ENCODE measurements at places on chromosomes 4 and X.

- DNase-seq = no peak
These were observed 159.6 kb upstream of the PJA1 start for GRCh38 chrX:69324851-69325250.

- DNase-seq = no peak
These were observed 20.1 kb upstream of the CXCR3 start for GRCh38 chrX:71638409-71638808.

DNA sequence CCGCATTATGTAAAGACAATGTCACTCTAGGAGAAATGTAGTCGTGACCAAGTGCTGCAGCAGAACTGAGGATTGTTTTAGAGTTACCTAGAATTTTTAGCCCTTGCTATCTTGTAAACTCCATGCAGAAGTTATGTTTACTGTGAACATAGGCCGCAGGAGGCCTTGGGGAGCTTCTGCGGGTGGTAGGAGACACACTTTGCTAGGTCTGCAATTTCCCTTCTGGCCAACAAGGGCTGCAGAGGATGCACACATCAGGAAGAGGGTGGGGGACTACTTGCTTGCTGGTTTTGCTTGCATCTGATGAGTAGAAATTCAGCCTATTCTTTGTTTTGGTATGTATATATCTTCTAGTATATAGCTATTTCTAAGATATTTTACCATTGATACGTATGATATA lies 23.1 kb downstream of the BANK1 start:
- no peak for DNase-seq

DNA sequence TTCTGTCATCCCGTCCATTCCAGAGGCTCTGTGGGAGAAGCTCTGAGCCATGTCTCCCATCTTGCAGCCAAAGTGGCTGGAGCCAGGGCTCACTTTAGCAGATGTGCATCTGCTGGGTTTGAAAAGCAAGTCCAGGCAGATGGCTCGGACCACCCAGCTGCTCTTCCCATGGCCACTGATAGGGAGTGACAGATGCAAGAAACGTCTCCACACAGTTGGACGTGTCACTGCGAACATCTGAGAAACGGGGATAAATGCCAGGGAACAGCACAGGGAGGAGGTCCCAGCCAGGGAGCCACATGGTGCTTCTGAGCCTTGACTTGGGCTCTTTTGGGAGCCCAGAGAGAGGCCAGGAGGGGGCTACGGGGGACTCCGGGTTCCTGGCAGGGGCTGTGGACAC lies 242.3 kb downstream of the AFAP1 start:
- no peak for DNase-seq

DNA sequence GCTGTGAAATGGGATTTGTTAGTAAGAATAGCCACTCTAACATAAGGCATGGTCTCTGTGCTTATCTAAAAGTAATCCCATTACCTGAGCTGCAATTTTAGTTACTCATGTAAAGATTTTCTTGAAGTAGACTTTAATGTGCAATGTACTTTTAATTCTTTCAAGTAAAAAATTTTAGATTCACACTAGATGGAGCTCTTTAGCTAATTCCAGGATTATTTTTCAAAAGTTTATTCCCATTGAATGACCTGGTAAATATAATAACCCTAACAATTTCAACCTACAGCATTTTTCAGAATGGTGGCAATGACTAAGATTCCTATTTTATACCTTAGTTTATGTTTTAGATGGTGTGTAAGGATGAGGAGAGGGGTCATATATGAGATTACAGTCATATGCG lies 18.1 kb downstream of the USP38 start:
- DNase-seq = no peak

- no peak for DNase-seq
These were observed 168.7 kb downstream of the SCFD2 start for GRCh38 chr4:53196882-53197771.

DNA sequence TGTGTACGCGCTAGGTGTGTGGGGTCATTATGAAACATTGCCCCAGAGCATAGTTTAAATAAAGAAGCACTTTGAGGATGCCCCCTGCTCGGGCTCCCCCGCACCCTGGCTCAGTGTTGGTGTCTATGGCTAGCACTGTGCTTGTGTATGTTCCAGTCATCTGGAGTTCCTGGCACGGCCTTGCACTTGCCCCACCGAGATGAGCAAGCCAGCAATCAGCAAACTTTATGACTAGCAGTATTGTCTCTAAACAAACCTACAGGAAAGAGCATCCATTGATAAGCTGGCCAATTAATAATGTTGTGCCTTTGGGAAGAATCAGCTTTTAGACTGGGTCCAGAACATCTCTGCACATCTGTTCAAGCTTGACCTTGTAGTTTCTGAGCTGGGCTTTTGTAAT lies 707 bp upstream of the SHROOM4 start:
- no peak for DNase-seq

Data from cortex of kidney (tissue), 1 donor.